ENCODE measurements at places on chromosomes 7 and 10.

DNA sequence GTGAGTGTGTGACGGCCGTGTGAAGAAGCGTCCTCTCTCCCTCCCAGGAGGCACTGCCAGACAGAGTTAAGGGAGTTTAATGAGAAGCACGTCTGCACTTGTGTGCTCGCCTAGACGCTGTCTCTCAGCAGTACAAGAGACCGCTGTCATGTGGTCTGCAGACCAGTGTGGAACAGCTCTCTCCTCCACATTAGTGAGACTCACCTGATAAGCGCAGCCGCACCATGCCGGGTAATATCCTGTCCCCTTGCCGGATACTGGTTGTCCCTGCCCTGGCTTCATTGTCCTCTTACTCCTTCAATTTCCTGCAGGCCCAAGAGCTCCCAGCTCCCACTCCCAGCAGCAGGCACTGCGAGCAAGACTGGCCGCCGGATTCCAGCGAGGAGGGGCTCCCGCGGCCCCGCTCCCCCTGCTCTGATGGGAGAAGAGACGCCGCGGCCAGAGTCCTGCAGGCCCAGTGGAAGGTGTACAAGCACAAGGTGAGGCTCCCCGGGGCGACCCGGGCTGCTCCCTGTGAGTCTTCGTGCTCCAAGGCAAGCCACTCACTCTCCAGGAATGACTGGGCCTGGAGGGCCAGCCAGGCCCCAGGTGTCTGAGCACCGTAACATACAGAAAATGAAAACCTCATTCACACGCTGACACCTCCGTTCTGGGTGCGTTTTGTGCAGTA is 33.5 kb upstream of the TTYH3 start:
- DNase-seq: no peak

DNA sequence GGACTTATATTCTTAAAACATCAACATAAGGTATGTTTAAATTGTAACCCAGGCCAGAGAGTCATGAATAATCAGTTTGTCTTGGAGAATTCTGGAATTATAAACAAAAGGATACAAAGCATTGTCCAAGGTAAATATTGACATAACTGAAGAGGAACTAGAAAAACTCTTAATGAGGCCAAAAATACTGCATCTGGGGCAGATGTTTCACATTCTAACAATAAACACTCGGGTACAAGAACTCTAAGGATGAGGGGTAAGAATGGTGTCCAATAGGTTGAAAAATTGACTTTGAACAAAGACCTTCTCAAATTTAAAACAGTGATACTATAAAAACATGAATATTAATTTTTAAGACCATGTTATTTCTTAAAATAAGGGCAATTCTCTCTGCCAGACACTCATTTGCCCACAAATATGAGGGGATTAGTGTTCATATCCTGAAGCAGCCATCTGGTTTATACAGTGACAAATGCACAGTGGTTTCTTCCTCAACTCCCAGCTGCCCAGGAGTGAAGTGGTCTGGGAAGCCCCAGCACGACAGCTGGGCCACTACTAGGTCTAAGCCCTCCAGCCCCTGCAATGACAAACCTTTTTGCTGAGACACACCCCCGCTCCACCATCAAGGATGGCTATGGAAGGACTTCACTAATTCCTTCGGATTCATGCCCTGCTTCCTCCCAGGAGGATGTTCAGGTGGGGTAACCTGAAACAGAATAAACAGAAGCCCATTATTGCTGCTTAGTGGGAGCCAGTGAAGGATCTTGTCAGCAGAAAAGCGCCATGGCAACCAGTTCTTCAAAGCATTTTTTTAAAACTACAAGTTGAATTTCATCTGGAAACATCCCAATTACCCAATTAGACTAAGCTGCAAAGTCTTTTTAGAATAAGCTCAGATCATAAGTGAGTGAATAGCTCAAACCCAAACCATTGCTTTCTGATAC is 107.5 kb upstream of the ARID5B start:
- no peak for DNase-seq

DNA sequence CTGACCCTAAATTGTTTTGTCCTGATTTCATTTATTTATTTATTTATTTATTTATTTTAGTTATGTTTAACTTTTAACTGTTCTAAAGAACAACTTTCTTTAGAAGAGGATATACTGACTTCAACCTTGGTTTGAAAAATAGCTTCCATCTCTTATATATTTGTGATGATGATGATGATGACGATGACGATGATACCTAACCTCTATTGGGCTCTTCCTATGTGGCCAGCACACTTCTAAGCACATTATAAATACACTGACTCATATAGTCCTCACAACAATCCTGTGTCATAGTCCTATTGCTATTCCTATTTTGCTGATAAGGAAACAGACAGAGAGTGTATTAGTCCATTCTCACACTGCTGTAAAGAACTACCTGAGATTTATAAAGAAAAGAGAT is 162.9 kb upstream of the KIAA1217 start:
- no peak for DNase-seq

DNA sequence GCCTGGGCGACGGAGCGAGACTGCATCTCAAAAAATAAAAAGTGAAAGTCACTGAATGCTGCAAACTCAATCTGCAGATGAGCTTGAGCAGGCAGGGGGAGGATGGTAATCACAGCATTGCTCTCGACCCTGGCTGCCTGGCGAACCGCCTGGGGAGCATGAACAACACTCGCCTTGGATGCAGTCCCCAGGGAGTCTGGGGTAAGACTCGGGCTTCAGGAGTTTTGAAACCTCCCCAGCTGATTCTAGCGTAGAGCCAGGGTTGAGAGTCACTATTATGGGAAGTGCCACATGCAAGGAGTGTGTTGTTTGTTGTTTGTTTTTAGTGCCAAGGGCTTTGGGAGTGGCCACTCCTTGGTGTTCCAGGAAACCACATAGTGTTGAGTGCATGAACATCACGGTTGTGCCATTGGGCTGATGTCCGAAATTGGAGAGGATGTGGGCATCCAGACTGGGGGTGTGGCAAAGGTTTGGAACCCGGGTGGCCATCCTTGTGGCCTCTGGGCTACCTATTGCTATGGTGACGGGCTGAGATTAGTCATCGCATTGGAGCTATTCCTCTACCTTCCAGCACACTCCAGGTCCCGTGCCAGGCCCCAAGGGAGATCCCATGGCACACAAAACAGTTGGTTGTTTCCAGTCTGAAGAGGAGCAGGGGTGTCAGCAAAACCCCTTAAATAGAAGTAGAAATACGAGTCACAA is 92.6 kb downstream of the RGS10 start:
- DNase-seq: no peak

GRCh38 chr10:6465854-6466601 is 114.0 kb downstream of the PRKCQ start:
- DNase-seq: no peak

DNA sequence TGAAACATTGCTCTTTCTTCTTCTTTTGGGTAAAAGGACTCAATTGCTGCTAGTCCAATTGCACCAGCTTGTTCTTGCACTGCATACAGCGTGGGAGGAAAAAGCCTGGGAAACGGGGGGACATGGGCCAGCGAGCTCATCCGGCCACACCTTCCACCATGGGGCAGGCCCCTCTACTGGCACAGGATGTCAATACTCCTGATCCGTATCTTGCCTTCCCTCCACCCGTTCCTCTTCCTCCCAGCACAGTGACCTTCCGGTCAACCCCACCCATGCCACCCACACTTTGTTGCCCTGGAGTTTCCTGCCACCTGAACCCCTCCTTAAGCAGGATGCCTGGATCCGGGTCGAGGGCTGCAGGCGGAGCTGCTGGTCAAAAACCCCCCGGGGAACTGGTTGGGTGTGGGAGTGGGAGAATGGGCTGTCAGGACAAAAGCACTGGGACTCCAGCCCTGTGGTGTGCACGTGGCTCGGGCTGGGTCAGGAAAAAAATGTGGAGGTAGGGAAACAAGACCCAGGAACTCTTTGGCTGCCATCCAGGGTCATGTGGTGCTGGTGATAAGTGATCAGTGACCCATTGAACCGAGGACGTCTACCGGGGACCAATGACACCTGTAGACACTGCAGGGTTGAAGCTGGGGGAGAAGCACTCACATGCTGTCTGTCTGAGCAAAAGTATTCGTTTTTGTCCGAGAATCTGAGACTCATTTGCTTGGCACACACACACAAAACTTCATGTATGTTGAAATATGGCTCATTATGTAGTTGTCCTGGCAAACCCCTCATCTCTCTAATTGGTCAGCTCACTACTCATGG is 8.1 kb downstream of the IL2RA start:
- DNase-seq: peak; percentile 18

DNA sequence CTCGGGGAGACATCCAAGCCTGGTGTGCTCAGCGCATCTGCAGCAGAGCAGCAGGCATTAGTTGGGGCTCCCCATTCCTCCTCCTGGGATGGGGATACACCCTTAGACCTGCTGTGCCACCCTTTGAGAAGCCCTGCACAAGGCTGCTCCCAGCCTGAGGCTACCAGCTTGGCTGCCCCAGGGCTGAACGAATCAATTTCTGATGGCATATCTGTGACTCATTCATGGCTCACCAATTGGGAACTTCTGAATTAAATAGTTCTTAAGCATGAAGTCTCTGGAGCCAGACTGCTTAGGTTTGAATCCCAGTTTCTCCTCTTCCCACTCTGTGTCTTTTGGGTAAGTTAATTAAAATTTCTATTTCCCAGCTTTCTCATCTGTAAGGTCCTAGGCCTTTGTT is 16.3 kb upstream of the GLI3 start:
- no peak for DNase-seq

GRCh38 chr7:9711259-9711918 is 1262.3 kb upstream of the PHF14 start:
- DNase-seq: no peak

GRCh38 chr10:75814014-75814413 is 382.6 kb downstream of the LRMDA start:
- DNase-seq: no peak

DNA sequence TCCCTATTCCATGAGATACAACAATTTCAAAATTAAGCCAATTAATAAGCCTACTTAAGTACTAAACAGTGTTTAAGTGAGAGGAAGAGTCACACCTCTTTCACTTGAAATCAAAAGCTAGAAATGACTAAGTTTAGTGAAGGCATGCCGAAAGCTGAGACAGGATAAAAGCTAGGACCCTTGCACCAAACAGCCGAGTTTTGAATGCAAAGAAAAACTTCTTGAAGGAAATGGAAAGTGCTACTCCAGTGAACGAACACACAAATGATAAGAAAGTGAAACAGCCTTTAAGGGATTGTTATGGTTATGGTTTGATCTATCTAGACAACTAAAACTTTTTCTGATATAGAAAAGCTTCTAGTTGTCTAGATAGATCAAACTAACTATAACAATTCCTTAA is 135.4 kb upstream of the KMT2E start:
- DNase-seq: no peak

DNA sequence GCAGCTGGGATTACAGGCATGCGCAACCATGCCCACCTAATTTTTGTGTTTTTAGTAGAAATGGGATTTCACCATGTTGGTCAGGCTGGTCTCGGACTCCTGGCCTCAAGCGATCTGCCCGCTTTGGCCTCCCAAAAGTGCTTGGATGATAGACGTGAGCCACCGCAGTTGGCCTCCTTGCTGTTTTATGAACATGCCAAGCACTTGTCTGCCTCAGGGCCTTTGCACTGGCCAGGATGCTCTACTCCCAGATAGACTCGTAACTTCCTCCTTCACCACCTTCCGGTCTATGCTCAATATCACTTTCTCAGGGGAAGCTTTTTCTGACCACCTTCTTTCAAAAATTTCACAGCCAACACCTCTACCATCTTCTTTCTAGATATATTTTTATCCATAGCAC is 6.3 kb downstream of the SLC26A5 start:
- no peak for DNase-seq

All from nephron progenitor cell (in vitro differentiated cells).